GM04503 (cell line): ENCODE measurements at places on chromosomes 7 and 10.

GRCh38 chr7:82331234-82331633 lies 112.3 kb downstream of the CACNA2D1 start:
- DNase-seq = no peak

- no peak for DNase-seq
These were observed 48.4 kb upstream of the BET1 start for GRCh38 chr7:94052398-94053180.

DNA sequence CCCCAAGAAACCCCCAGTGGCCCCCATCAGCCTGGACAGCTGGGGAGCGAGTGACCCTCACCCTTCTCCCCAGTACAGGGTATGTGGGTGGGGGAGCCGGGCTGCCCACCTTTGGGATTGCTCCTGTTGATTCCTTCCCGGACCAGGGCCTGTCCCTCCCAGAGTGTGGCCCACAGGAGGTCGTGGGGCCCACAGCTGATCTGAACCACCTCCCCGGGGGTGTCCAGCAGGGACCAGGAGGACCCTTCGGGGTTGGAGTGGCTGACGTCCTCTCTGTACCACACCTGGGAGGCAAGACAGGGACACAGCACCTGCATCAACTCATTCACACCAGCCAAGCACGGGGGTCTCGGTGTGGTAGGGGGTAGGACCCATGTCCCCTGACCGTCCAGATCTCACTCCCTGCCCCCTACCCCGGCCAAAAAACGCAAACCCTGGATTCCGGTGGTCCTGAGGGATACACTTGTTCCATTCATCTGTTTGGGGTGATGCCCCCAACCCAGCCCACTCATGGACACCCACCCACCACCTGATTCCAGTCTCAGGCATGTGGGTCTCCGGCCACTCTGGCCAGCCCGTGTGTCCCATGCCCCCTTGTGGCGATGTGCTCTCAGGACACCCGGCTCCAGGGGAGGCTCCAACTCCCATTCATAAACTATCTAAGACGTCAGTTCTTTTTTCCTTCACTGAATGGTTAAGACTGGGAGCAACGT lies 10.9 kb downstream of the TECPR1 start:
- DNase-seq = no peak

GRCh38 chr7:7417851-7418250 lies 117.8 kb downstream of the COL28A1 start:
- DNase-seq = no peak

DNA sequence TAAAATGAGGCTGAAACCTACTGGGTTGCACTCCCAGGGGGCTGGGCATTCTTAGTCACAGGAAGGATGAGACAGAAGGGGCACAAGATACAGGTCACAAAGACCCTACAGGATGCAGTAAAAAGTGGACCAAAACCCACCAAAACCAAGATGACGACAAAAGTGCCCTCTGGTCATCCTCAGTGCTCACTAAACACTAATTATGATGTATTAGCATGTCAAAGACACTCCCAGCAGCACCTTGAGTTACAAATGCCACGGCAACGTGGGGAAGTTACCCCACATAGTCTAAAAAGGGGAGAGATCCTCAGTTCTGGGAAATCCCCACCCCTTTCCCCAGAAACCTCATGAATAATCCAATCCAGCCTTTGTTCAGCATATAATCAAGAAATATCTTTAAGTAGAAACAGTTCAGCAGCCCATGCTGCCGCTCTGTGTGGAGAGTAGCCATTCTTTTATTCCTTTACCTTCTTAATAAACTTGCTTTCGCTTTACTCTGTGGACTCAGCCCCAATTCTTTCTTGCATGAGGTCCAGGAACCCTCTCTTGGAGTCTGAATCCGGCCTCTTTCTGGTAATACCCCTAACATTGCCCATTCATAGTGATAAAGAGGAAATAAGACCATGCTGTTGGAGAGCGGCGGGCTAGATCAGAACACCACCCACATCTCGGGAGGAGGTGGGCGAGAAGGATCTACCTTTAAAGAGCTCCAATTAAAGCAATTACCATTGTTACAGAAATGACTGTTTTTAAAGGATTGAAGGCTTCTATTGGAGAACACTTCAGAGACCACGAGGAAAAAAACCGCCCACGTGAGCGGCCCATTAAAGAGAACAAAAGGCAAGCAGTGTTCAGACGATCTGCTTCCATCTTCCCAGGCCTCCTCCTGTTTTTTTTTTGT lies 170.9 kb downstream of the USP6NL start:
- DNase-seq = no peak

- DNase-seq = peak; percentile 45
These were observed 44.1 kb upstream of the GATAD1 start for GRCh38 chr7:92402920-92403759.

- DNase-seq = no peak
These were observed 14.0 kb upstream of the SEM1 start for GRCh38 chr7:96723622-96724021.

DNA sequence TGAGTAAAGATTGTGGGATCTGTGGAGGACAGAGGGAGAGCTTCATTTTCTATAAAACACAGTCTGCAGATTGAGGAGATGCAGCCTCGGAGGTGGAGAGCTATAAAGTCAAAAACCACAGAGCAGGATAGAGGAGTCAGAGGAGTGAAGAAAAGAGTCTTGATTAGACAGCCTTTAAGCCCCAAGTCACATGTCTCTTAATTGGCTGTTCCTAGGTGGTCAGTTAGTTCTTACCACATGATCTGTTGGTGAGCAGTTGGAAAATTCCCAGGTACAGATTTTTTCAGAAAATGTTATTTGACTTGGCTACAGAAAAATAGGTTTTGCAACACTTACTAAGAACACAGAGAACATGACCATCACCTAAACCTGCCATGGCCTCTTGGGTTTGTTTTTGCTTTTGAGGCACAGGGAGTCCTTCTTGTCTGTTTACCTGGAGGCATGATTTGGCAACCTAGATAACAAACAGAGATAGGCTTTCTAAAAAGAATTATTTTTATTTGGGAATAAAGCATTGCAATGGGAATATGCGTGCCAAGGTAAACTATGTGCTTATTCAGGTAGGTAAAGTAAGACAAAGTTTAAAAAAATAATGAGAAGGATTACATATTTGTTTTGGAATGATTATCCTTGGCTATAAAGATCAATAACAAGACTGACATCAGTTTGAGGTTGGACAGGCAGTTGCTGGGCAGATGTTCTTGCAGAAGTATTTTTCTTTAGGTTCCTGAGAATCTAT lies 604 bp upstream of the CYP3A43 start:
- DNase-seq = no peak

- no peak for DNase-seq
These were observed 135.9 kb downstream of the ITGB8 start for GRCh38 chr7:20466543-20467021.

- DNase-seq = no peak
These were observed 2.0 kb downstream of the FLNC start for GRCh38 chr7:128831994-128832879.

GRCh38 chr10:123674741-123675140 lies 8.6 kb downstream of the GPR26 start:
- DNase-seq = no peak

GRCh38 chr7:45595809-45596664 lies 21.9 kb downstream of the ADCY1 start:
- DNase-seq = no peak

GRCh38 chr10:108567899-108568752 lies 1355.2 kb downstream of the XPNPEP1 start:
- DNase-seq = no peak

- DNase-seq = no peak
These were observed 140.8 kb downstream of the TSPAN12 start for GRCh38 chr7:120717166-120717565.

- DNase-seq = no peak
These were observed 41.9 kb upstream of the ASL start for GRCh38 chr7:66033471-66034385.

GRCh38 chr7:51477819-51478218 lies 161.2 kb upstream of the COBL start:
- DNase-seq = no peak

DNA sequence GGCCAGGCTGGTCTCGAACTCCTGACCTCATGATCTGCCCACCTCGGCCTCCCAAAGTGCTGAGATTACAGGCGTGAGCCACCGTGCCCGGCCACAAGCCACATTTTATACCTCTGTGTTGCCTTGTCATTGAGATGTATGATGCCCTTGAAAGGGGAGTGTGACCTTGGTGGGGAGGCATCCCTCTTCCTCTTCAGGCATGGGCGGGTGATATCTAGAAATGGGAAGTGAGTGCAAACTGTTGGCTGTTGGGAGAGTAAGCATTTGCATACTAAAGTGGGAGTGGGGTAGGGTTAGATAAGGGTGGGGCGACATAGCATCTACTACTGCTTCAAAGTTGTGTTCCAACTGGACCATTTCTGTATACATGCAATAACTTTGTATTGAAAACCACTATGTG lies 20.1 kb downstream of the RP9 start:
- DNase-seq = no peak

- DNase-seq = no peak
These were observed 291.1 kb upstream of the LYZL1 start for GRCh38 chr10:28997734-28998133.

DNA sequence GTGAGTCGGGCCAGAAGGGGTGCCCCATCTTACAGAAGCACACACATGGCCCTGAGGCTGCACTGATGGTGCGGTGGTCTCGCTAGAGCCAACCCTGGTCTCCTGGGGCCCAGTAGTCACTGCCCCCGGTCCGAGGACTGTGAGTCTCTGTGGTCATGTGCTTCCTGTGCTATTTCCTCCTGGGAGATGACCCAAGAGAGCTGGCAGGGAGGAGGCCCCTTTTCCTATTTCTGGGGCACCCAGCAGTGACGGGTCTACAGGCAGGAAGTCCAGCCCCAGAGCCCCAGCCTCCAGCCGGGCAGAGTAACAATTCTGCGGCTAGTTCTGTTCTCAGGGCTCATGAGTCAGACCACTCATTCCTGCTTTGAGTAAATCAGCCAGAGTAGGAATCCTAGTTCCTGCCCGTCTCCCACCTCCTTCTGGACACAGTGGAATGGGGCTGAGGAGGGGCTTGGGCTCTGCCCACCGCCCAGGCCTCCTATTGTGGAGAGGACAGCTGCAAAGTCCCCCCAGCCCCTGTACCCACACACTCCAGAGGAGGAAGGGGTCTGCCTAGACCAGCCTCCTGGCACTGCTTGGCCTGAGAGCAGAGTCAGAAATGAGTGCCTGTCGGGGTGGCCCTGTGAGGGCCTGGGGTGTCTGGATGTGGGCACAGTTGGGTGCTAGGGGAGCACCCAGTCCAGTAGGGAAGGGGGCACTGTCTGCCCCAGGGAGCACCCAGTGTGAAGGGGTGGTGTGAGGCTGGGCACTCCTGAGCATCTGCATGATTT lies 80.5 kb upstream of the PPIF start:
- DNase-seq = peak; percentile 90

DNA sequence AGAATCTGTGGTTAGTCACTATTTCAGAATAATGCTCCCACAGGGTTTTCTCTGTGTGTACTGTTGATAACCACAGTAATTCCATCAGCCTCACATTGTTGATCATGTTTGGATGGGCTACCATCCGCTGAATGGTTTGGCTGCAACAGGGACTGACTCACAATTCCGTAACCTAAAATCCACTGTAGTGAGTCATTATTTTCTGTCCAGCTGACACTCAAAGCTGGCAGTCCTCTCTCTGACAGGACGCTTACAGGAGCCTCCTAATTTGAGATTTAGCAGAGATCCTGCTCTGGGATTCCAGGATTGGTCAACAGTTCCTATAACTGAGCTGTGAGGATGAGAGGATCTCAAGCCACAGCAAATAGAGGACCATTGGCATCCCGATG lies 32.7 kb downstream of the VWA2 start:
- peak; percentile 94 for DNase-seq

GRCh38 chr7:122913608-122914007 lies 27.3 kb upstream of the CADPS2 start:
- DNase-seq = no peak

GRCh38 chr7:21566094-21566493 lies 23.3 kb downstream of the DNAH11 start:
- no peak for DNase-seq

DNA sequence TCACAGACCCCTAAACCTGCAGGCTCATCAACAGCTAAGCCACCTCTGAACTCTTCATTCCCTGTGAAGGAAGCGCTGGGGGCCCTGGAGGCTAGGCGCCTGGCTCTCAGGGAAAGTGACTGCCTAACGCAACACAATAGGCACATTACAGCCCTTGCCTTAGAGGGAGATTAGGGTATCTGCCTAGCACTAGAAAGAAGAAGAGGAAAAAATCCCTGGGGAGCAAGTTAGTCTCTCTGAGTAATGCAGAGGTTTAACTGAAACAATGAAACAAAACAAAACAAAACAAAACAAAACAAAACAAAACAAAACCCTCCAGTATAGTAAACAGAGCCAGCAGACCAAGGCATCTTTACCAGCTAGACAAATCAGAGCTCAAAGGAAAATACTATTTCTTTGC lies 2.6 kb downstream of the ZNF777 start:
- no peak for DNase-seq

- no peak for DNase-seq
These were observed 11.3 kb upstream of the ATP6V0A4 start for GRCh38 chr7:138809346-138809745.

DNA sequence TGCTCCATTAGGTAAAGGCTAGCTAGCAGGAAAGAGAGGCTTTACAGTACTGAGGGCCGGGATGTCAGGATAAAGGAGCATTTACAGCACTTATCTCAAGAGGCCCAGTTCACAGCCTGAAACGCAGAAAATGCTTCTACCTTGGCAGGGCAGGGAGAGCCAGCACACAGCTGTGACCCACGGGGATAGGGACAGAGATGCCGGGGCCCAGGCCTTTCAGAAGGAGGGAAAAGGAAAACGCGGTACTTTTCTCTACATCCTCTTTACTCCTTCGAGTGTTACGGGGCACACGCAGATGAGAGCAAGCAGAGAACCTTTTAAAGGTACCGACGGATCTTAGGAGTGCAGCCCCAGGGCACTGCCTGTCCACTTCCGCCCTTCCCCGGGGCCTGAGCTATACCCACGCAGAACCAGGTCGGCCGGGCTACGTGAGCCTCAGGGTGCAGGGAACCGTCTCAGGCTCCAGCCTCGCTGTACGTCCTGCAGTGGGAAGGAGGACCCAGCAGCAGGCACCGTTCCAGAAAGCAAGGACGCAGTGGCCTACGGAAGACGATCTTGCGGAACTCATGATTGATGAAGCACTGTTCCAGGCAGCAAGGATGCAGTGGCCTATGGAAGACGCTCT lies 232.3 kb downstream of the ELFN1 start:
- DNase-seq = no peak

DNA sequence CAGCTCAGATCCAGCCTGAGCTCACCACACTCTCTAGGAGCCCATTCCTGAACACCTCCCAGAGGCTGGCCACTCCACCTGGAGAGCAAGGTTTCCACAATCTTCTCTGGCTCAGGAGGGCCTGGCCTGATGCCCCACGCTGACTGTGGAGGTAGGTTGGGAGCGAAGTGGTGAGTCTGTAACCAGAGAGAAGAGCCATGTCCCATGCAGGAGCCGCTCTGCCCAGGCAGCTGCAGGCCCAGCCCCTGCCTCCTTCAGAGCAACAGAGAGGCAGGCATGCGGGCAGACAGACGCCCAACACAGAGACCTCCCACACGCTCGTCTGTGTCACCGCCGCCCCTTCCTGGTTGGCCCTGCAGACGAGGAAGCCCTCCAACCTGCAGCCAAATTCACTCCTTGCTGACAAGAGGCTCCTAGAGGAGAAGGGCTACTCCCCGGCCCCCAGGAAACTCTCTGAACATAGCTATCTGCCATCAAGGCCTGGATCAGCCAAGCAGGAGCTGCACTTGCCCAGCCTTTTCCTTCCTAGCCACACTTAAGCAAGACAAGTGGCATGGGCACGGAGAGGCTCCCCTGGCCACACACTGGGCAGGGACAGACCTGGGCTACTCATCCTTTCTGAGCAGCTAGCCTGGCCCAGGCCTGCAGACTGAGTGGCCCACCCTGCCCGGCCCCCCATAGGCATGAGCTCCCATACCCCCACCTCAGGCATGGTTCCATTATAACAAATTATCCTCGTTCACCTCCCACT lies 101.9 kb downstream of the GRID1 start:
- no peak for DNase-seq
